ENCODE measurements at places on chromosomes 3 and 15. TPM values are rescaled to one million over a fixed set of nuclear protein-coding genes. Genes with fewer than 3 reads are reported as not detected.

DNA sequence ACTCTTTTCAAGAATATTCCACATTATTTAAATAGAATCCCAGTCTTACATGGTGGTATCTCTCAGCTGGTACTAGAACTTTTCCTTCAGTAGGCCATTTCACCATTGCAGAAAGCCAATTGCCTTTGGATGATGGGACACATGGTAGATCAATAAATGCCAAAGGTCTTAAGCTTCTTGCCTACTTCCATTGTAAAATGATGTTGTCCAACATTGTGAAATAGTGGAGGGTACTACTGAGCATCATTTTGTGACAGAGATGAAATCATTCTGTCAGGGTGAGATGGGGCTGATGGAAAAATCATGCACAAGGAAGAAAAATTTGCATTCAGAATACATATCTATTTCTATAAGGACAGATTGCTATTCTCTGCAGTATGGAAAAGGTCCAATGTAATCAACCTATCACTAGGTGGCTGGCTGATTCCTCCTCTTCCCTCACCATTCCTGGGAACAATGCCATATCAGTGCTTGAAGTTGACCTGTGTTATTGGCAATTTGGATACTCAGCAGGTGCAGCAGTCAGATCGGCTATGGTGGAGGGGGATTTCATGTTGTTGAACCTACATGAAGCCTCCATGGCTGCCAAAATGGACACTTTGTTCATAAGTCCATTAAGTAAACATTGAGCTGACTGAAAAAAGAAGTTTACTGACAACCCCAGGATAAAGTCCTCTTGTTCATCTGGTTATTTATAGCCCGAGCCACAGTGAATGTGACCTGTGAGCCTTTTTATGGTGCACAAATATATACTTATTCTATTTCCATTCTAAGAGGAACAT lies 596.9 kb upstream of the ARPP21 start:
- DNase-seq = no peak

- peak; percentile 77 for DNase-seq
Observed at GRCh38 chr3:197750396-197750831, 731 bp downstream of the FYTTD1 start.

- no peak for DNase-seq
Observed at GRCh38 chr3:13595485-13595884, 46.6 kb downstream of the FBLN2 start.

- peak; percentile 61 for DNase-seq
Observed at GRCh38 chr15:39363761-39364586, 216.9 kb upstream of the THBS1 start.

DNA sequence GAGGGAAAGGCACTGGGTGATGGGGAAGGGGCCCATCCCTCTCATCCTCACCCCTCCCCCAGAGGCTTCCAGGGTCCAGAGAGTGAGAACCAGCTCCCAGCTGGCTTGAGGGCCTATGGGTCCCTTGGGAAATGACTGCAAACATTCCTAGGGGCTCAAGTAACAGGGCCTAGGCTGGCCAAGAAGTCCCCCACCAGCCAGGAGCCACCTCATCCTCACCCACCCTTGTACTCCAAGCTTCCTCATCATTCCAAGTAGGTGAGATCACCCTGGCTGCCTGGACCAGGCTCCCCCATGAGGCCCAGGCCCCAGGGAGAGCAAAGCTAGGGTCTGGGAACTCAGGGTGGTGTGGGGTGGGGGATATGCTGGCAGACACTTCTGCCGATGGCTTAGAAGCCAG lies 14.8 kb downstream of the LOXL1 start:
- peak; percentile 56 for DNase-seq

DNA sequence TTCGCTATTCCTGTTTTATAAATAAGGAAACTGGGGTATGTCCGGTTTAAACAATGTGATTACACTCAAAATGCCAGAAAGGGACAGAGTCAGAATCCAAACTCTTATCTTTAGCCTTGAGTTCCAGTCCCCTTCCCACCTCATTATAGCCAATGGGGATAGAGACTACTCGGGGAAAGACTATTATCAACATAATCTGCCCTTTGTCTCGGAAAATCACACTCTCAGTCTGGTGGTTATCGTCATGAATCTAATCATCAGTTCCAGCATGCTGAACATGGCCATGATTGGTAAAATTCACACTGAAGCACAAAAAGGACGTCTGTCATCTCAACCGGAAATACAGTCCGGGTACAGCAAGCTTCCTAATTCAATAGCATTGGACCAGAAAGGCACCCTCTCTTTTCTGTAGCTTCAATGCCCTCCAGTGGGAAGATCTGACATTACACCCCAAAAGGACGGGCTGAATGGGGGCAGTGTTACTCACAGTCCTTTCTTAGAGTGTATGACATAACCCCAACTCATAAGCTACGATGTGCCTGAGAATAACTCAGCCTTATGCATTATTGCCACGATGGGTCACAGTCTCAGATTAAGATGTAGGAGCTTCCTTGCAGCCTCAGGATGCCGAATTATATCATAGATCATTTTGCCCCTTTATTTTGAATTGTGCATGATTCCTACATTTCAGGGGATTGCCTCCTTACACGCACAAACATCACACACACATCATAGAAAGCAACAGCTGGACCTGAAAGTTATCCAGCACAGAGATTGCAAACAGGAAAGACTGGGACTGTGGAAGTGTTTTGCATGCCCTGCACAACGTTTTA lies 390.4 kb upstream of the LMCD1 start:
- DNase-seq = peak; percentile 47

DNA sequence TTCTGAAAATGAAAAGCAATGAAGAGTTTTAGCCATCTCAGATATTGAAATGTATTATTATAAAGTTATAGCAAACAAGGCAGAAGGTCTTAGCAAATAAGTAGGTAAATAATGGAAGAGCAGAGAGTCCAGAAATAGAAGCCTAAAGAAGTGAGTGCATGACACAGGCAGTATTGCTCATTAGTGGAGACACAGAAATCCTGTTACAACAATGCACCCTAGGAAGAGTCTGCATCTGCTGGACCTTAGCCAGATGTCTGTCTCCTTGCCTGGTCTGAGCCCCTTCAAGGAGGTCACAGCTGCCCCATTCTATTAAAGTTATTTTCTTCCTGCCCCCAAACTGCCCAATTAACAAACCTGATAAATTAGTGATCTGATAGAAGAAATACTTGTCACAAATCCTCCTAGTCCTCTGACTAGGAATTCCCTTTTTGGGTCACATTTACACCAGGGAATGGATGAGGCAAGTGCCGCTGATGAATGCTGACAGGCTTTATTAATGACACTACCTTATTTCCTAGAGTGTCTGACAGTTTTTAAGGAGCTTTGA lies 51.9 kb downstream of the HOMER2 start:
- DNase-seq = no peak

GRCh38 chr3:53506110-53506762 lies 11.8 kb downstream of the CACNA1D start:
- DNase-seq = no peak

DNA sequence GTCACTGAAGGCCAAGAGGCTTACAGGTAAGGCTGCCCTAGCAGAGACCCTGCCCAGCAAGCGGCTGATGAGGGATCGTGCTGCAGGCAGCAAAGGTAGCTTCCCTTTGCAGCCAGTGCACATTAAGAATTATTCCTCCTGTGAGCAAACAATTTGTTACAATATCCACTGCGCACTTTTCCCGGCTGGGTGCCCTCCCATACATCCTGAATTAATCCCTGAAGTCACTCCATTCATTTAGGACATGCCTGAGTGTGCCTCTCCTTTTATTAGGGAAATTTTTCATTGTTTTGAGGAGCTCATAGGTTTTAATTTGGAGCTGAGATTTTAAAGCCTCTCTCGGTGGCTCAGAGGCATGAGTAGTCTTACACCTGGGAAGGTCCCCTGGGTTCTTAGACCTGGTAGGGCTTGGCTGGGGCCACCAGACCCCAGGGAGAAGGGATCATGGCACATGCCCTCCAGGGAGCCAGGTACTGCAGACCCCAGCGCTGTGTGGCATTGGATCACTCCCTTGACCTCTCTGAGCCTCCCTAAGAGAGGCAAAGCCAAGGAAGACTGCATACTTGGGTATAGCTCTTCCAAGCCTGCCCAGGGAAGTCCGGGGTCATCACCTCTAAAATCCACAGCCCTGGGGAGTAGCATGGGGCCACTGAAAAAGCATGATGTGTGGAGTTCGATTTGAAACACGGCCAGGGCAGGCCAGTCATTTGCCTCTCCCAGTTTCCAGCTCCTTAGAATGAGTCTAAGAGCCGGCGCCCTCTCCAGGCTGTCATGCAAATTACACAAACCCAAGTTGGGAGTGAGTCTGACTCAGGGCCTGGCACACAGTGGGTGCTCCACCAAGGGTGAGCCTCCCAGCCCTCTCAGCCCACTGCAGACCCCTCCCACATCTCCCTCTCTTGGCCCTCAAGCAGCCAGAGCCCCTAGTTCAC lies 151.9 kb upstream of the LINGO1 start:
- DNase-seq = peak; percentile 10

GRCh38 chr15:69979262-69979661 lies 118.5 kb downstream of the TLE3 start:
- peak; percentile 88 for DNase-seq

DNA sequence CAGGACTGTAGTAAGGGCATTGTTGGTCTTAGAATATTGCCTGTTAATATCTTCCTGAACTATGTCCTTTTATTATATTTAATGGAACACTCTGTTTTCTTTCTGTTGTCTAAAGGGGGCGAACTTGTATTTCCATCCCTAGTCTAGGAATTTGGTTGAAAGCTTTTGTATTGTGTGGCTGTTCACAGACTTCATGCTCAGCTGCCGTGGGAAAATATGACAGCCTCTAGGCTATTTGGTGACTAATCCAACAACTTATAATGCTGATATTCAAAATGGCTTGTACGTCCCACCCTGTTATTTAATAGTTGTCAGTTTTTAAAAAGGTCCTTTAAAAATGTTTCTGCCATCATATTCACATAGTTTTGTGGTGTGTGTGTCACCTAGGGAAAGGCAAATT lies 202.6 kb downstream of the KLHL25 start:
- DNase-seq = peak; percentile 90

- no peak for DNase-seq
Observed at GRCh38 chr3:68945225-68945624, 12.9 kb upstream of the TAFA4 start.

GRCh38 chr15:69663441-69663840 lies 210.8 kb downstream of the RPLP1 start:
- no peak for DNase-seq

GRCh38 chr3:32410367-32411246 lies 19.0 kb downstream of the CMTM7 start:
- DNase-seq = peak; percentile 14

- no peak for DNase-seq
Observed at GRCh38 chr3:184639351-184639750, 72.5 kb downstream of the MAGEF1 start.

- DNase-seq = no peak
Observed at GRCh38 chr3:14216257-14217048, 37.8 kb downstream of the LSM3 start.

- no peak for DNase-seq
Observed at GRCh38 chr15:64152507-64153387, 1.2 kb downstream of the SNX22 start.

GRCh38 chr3:185937689-185938374 lies at the start of gene TRA2B:
Gene TRA2B (minus strand): TSS chr3:185938014. CDS start chr3:185937860, 154 bp downstream.
- peak; percentile 98 for DNase-seq

DNA sequence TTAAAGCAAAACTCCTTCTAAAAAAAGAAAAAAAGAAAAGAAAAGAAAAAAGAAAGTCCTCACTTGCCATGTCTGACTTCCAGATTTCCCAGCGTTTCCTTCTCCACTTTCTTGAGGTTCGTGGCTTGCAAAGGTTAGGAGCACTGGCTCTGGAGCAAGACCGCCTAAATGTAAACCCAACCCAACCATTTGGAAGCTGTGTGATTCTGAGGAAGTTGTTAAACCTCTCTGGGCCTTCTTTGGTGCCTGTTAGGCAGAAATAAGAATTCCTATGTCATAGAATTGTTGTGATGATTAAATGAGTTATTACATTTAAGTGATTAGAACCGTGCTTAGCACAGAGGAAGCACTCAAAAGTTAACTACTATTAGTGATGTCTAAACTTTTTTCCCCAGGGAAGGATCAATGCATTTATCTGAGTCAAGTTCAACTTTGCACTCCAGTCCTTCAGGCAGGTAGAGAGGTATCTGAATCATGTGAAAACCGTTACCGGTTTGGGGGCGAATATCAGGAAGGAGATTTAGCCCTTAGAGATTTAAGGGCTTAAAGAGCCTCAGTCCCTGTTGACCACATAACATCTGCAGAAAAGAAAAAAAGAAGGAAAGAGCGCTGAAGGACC lies 78.3 kb upstream of the HES1 start:
- DNase-seq = no peak

- DNase-seq = no peak
Observed at GRCh38 chr15:80834402-80834801, 55.2 kb downstream of the CEMIP start.

DNA sequence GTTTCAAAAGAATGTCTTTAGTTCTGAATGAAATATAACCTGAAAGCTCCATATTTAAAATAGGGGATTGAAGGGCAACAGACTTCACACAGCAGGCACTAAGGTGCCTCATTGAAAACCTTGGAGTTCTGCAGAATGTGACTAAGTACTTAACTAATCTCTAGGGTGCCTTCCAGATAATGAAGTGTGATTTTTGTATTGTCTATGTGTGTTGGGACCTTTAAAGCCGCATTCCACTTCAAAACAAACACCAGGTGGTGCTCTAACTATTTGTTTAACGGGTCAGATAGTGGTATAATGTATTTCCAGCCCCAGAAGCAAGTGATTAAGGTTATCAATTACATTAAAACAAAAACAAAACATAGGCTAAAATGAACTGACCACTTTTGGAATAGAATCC lies 28.0 kb downstream of the TFG start:
- peak; percentile 7 for DNase-seq

GRCh38 chr15:31338879-31339557 lies 12.4 kb downstream of the KLF13 start:
- DNase-seq = peak; percentile 99

GRCh38 chr3:107988460-107989175 lies 102.2 kb downstream of the CD47 start:
- DNase-seq = peak; percentile 83

DNA sequence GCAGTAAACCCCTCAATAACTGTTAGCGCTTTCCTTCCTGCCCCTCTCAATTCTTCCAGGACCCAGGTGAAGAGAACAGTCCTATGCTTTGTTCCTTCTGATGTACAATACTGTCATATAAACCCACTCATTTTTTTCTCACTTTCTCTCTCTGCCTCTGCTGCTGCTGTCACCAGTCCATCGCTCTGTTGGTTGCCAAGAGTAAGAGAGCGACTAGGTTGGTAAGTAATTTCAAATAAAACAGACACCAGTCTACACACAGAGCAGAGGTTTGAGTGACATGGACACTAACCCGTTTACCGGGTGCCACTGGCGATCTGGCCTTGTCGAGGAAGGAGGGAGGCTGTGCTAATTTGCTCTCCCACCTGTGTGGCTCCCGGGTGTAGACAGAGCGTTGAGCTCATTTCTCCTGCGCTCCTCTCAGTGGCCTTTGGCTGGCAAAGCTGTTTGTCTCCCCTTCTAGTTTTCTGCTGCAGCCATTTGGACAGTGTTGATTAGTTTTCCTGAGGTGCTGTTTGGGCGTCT lies 215.4 kb downstream of the THSD4 start:
- no peak for DNase-seq

GRCh38 chr15:77436822-77437221 lies 16.1 kb downstream of the HMG20A start:
- DNase-seq = no peak

Gene DUOXA1
- not detected for total RNA-seq

Gene PLA1A
- 0.20 TPM for total RNA-seq

Gene GOLGA8M
- not detected for total RNA-seq

Gene ZBTB20
- total RNA-seq = 7.7 TPM

Gene RBP2
- not detected for total RNA-seq

Gene ZNF860
- 0.60 TPM for total RNA-seq

Gene RBPMS2
- total RNA-seq = not detected

Gene MUC20
- total RNA-seq = not detected

Gene SUSD5
- total RNA-seq = 4.6 TPM

Gene FILIP1L
- total RNA-seq = under 0.01 TPM

Gene SAMD7
- not detected for total RNA-seq
